ENCODE measurements at places on chromosomes 7 and 10.

DNA sequence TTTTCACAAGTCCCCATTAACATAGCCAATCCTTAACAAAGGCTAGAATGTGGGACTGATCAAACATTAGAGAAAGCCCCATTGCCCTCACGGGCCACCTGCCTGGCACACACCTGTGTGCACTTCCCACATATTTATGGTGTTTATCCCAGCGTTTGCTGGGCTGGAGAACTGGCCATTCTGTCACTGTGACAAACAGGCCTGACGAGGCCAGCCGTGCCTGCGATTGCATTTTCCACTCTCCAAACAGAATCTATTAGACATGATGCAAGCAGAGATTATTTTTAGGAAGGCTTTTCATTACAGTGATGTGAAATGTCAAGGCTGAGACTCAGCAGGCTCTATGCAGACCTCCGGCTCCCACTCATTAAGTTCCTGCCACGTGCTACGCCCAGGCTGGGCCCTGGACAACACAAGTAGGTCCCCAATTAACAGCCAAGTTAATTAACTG lies 20.4 kb downstream of the PTPRN2 start:
- no peak for DNase-seq

DNA sequence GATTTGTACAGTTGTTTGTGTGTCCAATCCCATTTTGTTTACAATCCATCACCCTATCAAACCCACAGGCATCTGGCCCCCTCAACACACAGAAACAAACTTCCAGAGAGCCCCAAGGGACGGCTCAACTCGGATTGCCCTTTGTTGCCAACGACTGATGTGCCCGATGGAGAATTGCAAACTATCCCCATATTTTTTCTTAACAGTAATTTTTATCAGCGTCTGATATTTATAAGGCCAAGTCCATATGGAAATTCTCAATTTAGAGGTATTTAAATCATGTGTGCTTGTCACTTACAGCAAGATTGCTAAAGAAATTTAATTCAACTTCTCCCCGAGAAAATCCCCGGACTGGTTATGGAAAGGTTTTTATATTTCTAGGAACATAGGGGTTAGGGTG lies 113.9 kb upstream of the NPS start:
- no peak for DNase-seq

GRCh38 chr7:7732621-7733281 lies 14.3 kb upstream of the RPA3 start:
- no peak for DNase-seq

- DNase-seq: no peak
Observed at GRCh38 chr10:48285710-48286109, 11.2 kb upstream of the FRMPD2 start.

GRCh38 chr7:120838281-120838682 lies 19.7 kb downstream of the TSPAN12 start:
- no peak for DNase-seq

DNA sequence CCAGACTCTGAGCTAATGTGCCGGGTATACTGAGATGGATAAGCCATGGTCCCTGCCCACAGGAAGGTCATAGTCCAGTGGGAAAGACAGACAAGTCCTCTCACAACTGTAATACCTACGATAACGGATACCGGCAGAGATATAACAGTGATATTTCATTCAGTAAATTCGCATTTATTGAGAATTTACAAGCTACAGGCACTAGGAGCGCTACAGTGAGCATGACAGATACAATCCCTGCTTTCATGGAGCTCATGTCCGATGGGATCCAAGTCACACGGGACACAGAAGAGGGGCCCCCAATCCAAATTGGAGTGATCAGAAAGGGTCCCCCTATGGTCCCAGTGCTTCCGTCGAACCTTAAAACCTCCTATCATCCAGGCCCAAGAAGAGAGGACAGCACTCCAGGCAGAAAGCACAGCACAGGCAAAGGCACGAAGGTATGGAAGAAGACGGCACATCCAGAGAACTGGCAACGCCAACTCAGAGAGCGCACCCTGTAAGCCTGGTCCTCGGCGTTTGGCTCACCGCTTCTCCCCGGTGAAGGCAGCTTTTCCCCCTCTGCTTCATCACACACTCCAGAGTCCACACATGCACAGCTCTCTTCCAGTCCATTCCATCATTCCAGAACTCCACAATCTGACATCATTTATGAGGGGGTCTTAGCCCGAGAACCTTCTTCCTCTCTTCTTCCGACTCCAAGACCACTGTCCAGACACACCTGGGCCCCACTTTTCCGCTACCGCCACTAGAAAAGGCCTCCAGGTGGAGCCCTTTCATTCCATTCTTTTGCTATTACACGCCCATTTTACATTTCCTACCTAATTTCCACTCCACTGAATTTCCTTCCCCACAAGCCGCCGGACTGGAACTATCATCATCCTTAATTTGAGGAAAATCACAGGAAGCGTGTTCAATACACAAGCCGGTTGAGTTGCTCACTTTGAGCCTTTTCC lies 47.8 kb upstream of the NKX2-3 start:
- no peak for DNase-seq

DNA sequence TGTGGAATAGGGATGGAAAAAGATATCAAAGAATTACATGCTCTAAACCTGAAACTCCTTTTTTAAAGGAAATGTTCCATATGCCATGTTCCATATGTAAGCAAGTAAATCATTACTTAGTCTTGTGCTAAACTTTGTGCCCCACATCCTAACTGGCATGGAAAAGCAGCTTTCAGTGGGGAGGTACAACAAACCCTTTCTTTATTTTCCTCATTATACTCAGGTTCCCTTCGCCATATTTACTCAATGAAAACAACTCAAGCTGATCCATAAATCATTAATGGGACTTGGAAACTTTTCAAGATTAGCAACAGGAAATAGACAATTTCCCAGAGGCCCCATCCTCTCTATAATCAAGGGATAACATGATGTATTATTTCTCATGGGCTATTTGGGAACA lies 56.0 kb downstream of the GSAP start:
- DNase-seq: no peak

DNA sequence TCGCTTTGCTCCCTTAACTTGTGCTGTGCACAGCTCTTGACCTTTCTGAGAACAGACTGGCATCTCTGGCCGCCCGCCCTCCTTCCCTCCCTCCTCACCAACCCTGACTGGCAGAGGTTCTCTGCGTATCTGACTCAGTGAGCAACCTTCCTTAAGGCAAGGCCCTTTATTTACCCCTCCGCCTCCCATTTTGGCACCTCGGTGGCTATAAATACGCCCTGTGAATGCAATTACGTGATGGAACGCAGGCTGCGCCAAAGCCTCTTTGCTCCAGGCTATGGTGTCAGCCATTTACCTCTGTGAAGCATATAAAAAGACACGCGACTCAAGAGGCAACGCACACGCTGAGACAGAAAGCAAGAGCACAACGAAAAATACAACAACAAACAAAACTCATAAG lies 764.3 kb downstream of the SUGCT start:
- no peak for DNase-seq

DNA sequence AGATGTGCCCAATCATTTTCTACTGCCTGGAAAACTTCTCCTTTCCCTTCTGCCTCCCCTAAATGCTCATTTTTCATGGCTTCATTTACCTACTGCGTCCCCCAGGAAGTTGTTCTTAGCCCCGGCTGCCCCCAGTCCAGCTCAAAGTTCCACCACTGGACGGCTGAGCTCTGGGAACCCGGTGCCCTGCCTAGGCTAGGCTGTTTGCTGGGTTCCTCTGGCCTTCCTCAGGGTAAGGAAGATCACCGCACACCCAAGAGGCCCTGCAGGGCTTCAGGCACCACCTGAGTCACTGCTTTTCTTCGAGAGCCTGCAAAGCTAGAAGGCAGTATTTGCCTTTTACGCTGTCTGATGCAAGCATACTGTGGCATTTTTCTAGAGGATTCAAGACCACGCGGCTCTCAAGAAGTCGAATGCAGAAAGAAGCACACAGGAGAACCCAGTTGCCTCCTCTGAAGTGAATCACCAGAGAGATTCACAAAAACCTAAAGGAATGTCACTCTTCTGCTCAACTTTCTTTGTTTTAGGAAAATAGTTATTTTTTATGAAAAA lies 46.7 kb upstream of the ZMIZ1 start:
- no peak for DNase-seq

DNA sequence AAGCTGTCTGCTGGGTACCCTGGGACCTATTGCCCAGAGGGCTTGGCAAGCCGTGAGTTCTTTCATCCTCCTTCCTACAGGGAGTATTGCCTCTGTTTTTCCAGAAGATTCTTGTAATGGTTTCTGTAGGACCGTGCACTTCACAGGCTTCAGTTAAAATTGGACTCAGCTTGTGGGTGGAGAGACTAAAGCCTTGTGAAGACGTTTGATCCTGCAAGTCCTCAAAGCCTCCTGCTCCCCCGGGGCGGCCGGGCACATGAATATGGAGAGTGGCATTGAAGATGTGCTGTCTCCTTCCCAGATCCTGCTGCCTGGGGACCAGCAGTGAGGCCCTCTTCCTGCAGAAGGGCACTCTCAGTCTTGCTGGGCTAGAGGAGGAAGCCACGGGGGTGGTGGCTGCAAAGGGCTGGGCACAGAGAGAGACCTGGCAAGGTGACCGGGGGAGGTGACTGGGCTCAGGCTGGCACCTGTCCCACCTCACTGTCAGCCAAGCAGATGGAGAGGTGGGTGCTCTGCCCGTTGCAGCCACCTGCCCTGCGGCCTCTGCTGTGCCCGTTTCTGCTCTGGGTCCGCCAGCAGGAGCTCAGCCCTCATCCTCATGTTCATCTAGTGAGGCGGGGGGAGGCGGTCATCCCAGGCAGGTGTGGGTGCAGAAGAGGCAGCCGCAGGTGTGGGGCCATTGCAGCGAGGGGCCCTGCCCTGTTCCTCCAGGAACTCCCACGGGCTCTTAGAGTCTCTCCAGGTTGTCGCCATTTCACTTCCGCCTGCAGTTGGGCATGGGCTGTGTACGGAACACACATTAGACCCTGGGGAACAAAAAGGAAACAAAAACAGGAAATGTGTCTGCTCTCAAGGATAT lies 55.7 kb downstream of the TMEM209 start:
- DNase-seq: no peak

GRCh38 chr10:104308439-104308903 lies 29.8 kb downstream of the ITPRIP start:
- DNase-seq: no peak

GRCh38 chr7:158843771-158844170 lies 12.6 kb upstream of the DYNC2I1 start:
- no peak for DNase-seq

GRCh38 chr7:3117488-3118231 lies 74.0 kb upstream of the CARD11 start:
- DNase-seq: no peak

DNA sequence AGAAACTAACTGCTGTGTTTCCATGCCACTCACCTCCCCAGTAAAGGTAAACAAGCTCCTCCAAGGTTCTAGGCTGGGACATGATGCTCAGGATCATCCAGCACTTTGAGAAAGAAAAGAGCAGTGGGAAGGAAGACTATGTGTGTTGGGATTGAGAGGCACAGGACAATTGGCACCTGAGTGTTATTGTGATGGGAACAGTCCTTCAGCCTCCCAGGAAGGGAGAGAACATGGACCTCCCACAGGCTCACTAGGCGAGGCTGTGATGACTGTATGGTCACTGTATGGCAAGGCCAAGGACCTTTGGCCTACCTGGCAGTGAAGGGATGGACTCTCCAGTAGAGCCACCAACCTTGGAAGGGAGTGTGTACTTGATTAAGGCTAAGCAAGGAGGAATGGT lies 123.2 kb upstream of the UNC5B start:
- no peak for DNase-seq

GRCh38 chr10:93566435-93567276 lies at the start of gene FFAR4:
Gene FFAR4 (plus strand): TSS chr10:93566665. CDS start chr10:93566721, 56 bp downstream.
- DNase-seq: no peak

DNA sequence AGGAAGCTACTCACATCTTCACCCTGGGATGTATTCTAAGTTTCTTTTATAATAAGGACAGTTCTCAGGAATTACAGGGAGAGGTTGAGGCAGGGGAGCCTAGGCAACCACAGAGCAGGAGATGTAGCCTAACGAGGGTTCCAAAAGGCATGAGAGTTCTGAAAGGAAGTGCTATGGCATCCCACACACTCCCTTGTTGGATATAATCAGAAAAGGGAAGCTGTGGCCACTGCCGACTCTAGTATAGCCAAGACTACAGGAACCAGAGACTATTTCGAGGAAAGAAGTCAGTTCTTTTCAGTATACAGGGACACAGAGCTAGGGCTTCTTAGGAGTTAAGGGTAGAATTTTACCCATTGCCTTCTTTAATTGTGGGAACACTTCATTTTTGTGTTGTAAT lies 11.0 kb downstream of the PRR15 start:
- no peak for DNase-seq

GRCh38 chr10:60974463-60975149 lies 30.6 kb upstream of the RHOBTB1 start:
- no peak for DNase-seq

DNA sequence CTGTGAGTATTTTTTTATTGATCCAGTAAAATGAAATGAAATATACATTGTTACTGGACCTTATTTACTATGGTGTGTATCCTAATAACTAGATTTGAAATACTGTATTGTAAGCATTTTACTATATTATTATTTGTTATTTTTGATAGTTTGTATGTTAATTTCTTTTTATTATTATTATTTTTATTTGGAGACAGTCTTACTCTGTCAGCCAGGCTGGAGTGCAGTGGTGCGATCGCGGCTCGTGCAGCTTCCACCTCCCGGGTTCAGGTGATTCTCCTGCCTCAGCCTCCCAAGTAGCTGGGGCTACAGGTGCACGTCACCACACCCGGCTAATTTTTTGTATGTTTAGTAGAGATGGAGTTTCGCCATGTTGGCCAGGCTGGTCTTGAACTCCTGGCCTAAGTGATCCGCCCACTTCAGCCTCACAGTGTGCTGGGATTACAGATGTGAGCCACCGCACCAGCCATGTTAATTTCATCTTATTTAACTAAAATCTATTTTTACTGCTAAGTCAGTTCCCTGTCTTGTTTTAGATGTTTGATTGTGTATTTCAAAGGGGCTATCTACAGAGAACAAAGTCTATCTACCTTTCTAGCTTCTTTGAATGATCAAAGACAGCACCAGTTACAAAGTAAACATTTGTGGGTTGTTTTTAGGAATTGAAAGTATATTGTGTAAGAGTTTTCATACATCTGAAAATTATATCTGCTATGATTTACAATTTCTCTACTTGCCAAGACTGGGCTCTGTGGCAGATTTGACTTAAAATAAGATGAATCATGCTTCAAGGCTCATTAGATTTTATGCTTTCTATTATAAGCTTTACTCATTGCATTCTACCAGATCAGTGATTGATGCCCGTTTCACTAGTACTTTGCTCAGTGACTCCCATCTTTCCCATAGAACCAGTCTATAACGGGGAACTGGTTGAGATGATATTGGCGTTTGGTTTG lies 41.6 kb downstream of the CDC123 start:
- no peak for DNase-seq

- no peak for DNase-seq
Observed at GRCh38 chr7:110253093-110253492, 837.8 kb upstream of the LRRN3 start.

- no peak for DNase-seq
Observed at GRCh38 chr10:44992070-44992731, 8.5 kb upstream of the ZNF22 start.
